ENCODE measurements at places on chromosomes 12 and 14.

GRCh38 chr14:69285661-69286255 is 25.8 kb downstream of the GALNT16 start:
- ATAC-seq: no peak

GRCh38 chr12:131894313-131894860 is at the start of gene ULK1:
TSS of gene ULK1 (plus strand) at chr12:131894622. CDS start at chr12:131895002, 380 bp downstream.
- ATAC-seq: peak; percentile 49

GRCh38 chr14:100409003-100409360 is 85.8 kb downstream of the SLC25A47 start:
- ATAC-seq: peak; percentile 25

GRCh38 chr14:55581342-55581771 is 1.4 kb downstream of the KTN1 start:
- no peak for ATAC-seq

DNA sequence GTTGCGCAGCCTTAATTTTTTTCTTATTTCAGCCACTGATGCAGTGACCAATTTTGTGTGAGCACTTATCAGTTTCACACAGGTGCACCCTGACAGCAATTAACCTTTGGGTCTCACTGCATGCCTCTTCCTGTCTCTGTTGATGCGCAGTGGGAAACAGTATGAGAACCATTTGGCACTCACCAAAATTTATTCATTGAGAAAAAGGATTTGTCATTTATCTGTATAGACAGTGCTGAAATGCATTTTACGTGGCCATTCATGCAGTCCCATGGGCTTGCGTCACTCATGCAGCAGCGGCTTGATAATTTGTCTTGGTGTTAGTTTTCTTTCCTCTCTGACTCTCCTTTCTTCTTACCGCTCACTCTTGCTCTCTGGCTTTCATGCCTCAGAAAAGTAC is 157.5 kb downstream of the C12orf75 start:
- ATAC-seq: peak; percentile 35

DNA sequence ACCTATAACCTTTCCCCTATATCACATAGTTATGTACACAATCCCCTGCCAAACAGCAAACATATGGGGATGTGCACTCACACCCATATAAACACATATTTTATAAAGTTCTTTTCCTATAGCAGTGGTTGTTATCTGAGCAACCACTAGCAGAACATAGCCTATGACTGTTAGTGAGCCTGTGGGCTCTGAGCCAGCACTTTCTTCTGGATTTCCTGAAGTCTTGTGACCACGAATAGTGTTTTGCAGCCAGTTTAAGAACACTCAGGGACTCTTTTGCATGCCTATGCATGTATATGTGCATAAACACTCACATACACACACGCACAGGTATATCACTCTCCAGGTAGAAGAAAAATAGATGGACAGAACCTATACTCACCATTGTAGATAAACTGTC is 17.1 kb downstream of the TESPA1 start:
- ATAC-seq: no peak

- no peak for ATAC-seq
Observed at GRCh38 chr12:9345171-9345570, 137.0 kb upstream of the PZP start.

DNA sequence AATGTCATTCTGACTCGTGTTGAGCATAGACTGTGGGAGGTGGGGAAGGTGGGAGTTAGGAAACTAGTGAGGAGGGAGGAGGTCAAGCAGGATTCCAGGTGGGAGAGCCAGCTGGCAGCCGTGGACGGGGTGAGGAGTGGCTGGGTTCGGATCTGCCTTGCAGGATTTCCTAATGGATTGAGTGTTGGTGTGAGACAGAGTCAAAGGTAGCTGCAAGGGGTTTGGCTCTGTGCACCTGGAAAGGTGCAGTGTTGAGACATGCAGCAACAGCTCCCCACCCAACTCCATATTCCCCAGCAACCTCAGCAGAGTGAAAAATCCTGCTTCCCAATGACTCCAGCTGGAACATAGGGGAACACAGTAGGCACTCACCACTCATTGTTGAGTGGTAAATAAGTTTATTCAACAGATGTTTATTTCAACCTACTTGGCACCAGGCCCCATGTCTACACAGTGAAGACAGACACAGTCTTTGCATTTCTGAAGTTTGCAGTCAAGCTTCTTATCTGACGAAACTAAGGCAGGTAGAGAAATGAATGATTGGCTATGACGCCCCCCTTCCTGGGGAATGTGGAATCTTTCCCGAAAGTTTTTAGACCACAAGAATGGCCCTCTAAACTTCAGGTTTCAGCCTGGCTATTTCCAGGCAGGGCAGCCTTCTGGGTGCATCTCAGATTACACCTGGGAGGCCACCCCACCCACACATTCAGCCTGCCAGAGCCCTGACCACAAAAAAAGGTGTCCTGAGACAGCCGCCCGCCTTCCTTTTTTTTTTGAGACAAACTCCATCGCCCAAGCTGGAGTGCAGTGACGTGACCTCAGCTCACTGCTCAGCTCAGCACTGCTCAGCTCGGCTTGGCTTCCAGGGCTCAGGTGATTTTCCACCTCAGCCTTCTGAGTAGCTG is 37.9 kb upstream of the PLEKHG6 start:
- peak; percentile 48 for ATAC-seq

DNA sequence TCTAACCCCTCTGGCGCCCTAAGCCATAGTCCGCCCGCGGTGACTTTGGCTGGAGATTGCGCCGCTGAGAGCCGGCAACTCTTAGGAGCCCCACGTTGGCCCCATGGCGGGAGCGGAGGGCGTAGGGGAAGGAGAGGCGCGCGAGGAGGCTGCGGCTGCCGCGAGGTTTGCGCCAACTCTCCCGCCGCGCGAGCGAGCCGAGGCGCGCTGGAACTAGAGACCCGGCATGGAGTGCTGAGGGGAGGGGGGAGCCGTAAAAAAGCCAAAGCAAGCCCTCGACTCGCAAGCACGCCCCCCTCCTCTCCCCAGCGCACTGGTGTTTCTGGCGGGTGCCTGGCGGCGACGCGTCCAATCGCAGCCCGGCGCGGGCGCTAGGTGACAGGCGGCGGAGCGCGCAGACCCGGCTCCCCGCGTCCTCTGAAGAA is at the start of gene SYT10:
SYT10 (minus strand) TSS at position 233 of the 425 bp plus-strand sequence. CDS start 297 bp downstream, outside the sequence.
- ATAC-seq: no peak

DNA sequence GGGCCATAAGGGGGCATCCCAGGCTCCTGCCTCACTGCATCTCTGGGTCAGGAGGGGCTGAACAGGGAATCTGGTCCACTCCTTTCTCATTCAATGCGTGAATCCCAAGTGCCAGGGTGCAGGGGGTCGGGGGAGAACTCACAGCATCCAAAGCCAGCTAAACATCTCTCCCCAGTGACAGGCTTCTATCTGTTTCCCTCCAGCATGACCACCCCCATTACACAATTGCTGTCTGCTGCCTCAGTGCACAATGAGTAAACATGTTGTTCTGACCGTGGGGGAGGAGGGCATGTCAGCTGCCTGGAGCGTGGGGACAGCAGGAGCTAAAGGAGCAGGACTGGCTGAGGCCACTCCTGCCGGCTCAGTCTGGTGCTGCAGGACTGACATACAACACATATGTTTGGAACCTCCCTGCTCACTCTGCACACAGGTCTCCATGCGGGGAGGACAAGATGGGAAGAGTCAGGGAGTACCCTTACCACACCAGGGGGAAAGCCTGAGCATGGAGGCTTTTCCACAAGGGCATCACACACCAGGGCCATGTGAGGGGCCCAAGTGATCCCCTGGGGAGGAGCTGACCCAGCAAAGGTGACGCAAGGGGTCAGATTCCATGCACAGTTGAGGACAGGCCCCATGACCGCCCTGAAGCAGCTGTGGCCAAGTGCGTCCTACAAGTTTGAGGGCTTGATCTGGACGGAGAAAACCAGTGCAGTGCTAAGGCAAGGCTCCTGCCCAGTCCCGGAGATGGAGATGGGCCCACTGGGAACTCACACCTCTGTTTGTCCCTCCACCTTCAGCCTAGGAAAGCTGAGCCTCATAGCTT is 1.4 kb downstream of the TNS2 start:
- ATAC-seq: no peak

GRCh38 chr12:16658699-16659098 is 52.7 kb upstream of the LMO3 start:
- no peak for ATAC-seq

GRCh38 chr12:2492236-2492635 is 302.5 kb upstream of the FKBP4 start:
- ATAC-seq: peak; percentile 38

DNA sequence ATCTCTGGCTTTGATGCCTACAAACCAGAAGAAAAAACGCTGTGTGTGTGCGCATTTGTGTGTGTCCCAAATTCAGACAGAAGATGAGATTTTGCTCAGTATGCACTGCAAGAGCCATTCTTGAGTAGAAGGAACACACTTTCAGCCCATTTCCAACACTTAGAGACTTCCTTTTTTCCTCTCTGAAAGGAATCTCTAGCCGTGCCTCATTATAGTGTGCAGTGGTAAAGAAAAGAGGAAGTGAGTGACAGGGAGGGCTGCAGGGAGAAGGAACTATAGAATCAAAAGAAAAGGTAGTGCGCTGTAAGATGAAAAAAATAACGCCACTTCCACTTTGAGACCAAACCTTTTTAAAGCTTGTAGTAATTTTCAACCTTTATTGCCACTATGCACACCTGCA is 1400.9 kb upstream of the FLRT2 start:
- ATAC-seq: no peak

- no peak for ATAC-seq
Observed at GRCh38 chr14:50225067-50225973, 6.1 kb downstream of the SOS2 start.

DNA sequence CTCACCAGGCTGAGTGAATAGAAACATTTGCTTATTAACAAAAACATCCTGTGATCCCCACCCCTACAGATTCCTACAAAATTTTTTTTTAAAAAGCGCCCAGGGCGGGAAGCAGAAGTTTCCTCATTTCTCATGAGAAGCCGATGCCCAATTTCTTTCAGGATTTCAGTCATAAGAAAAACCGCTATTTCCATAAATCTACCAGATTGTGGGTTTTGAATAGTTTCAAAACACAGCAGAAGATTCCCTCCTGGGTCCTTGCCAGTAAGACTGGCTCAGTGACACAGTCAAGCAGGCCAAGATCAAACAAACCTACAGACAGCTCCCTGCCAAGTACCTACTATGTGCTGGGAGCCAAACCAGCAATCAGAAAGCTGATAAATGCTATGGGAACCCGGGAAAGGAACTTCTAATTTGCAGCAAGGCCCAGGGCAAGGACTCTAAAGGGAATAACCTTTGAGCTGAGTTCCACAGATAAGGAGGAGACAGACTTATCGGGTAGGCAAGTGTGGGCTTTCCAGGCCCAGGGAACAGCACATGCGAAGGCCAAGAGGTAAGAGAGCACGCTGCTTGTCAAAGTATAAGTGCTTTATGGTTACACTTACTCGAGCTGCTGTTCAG is 68.7 kb downstream of the CCDC88C start:
- no peak for ATAC-seq

GRCh38 chr14:32552766-32553165 is 223.7 kb downstream of the AKAP6 start:
- ATAC-seq: no peak

DNA sequence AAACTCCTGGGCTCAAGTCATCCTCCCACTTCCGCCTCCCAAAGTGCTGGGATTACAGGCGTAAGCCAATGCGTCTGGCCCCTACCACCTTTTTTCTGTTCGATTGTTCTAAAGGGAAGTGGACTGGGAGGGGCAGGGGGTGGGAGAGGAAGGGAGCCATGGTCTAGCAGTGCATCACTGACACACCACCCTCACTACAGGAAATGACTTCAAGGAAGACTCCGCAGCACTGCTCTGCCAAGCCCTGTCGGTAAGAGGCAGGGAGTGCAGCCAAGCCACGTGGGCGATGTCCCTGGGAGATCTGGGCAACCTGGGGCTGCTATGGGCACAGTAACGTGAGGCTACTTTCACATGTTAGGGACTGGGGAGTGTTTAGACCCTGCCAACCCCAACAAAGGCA is 18.0 kb downstream of the LRRC74A start:
- ATAC-seq: no peak

- ATAC-seq: no peak
Observed at GRCh38 chr14:98099527-98099926, 1172.5 kb downstream of the BCL11B start.

DNA sequence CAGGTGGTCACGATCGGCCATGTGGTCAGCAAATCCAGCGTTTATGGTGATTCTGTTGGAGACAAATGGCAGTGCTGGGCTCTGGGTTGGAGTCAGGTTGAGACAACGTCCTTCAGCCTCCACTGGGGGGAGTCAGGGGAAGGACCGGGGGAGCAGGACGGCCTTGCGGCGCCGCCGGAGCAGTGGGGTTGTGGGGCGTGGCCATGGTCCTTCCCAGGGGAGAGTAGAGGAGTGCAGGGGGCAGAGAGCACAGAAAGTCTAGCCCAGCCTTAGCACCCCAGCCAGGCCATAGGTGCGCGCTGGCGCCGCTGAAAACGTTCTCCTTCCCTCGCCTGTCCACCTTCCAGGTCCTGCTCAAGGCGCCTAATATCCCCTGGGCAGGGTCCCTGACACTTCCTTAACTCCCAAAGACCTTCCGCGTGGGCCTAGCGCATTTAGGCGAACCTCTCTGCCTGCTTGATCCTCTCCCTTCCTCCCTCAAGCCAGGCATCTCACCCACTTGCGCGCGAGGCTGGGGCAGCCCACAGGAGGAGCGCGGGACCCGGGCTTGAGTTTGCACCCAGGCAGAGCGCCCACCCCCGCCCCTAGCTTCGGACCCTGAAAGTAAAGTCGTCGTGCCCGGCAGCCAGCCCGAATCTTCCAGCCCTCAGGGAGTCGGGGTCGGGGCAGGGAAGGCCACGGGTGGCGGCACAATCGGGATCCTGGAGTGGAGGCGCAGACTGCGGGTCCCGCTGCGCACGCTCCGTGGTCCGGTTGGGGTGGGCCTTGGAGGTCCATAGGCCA is 3.1 kb upstream of the KIF26A start:
- ATAC-seq: peak; percentile 61

- ATAC-seq: no peak
Observed at GRCh38 chr12:112938751-112939150, 477 bp downstream of the OAS3 start.

GRCh38 chr14:89767861-89768268 is 186.7 kb downstream of the EFCAB11 start:
- ATAC-seq: peak; percentile 53

DNA sequence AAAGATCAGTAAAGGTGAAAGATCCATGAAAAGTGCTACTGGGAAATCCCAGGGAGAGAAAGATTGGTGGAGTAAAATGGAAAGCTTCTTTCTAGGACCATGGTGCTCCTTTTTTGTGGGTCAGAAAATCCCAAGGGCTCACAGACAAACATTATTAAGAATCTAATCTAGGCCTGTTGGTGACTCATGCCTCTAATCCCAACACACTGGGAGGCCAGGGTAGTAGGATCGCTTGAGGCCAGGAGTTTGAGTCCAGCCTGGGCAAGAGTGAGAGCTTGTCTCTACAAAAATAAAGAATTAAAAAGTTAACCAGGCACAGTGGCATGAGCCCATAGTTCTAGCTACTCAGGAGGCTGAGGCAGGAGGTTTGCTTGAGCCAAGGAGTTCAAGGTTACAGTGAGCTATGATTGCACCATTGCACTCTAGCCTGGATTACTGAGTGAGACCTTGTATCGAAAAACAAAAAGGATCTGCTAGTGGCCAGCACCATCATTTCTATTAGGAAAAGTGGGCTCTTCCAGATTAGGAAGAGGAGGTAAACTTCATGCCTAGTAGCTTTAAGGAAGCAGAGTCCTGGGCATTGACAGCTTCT is 43.0 kb downstream of the TXNRD1 start:
- ATAC-seq: no peak

All from motor neuron (in vitro differentiated cells).